Stimulated activated CD4-positive, alpha-beta T cell treated with anti-CD3 and anti-CD28 coated beads, Interleukin-15, amount 100 ng/mL, for 1 hour (primary cell): ENCODE measurements at places on chromosomes 4 and X.

DNA sequence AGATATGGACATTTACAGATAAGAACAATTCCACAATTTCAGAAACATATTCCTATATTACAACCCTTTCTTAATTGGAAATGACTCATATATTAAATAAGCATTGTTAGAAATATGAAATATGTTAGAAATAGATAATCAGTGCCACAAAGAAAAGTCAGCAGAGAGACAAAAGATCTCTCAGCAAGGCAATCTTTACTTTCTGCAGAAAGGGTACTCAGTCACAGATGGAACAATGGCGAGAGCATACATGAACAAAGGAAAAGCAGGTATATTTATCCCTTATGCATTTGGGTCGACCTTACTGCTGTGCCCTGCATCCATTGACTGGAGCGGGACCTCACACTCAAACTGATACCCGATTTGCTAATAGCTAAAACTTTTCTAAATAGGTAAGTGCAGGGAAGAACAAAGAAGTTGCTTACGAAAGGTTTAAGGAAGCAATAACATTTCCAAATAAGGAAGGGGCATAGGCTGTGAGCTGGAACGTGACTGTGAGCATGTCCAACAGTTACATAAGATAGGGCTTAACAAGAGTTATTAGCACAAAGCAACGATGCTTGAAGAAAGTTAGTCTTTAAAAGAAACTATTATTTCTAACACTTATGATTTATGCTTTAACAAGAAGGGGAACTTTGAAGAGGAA, 40.8 kb downstream of the MGARP start:
- no peak for DNase-seq

- no peak for DNase-seq
Observed at GRCh38 chr4:39228377-39228776, 46.0 kb downstream of the WDR19 start.

DNA sequence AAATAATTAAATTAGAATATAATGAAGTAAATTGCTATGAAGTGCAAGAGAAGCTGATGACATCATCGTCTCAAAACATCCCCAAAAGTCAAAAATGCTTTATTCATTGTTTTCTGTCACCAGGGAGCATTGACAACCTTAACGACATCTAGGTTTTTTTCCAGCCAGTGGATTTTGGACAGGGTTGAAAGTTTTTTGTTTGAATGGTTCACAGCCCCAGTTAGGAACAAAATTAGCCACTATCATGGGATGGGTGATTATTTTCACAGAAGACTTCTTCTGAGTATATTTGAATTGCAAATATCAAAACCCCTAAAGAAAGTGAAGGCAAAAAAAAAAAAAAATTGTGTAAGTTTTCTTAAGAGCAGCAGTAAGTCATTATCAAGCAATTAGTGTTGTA, 826.1 kb downstream of the STPG2 start:
- no peak for DNase-seq

GRCh38 chr4:119707336-119707735, 78.7 kb upstream of the PDE5A start:
- no peak for DNase-seq

DNA sequence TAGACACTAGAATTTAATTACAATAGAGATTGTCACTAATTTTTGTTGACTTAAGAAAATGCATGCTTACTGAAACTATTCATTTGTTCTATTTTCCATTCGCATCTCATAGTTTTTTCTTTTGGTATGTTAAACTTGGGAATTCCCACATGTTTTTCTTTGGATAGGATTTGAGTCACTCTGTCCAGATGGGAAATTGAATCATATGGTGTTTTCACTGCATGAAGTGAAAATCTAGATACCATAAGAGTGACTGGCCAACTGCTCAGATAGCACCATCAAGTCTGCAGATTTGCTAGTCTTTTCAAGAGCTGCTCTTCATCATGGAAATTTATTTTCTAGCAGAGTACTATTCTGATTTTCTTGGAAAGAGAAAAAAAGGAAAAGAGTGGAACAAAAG, 172.6 kb downstream of the FAM47B start:
- no peak for DNase-seq

- no peak for DNase-seq
Observed at GRCh38 chr4:75660491-75660890, 12.7 kb downstream of the G3BP2 start.

GRCh38 chrX:6383917-6384316, 151.0 kb downstream of the VCX3A start:
- DNase-seq: no peak

- no peak for DNase-seq
Observed at GRCh38 chr4:89723096-89723495, 113.9 kb downstream of the SNCA start.

DNA sequence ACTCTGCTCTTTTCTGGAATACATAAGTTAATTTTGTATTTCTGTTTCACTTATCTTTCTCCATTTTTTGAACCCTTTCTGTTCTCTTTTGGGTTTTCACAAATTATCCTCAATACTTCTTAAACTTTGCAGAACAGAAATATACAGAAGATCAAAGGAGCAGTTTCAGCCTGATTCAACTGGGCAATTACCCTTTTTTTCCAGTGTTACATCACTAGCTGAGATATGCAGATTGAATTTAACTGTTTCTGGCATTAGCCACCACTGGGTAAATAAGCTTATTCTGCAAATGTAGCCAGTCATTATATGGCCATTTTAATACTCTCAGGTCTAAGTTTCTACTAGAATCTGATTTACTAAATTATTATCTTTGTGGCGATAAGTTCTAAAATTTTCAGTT, 66.9 kb upstream of the GRID2 start:
- DNase-seq: no peak

GRCh38 chr4:125140966-125141495, 173.7 kb upstream of the FAT4 start:
- no peak for DNase-seq

GRCh38 chr4:40662962-40663604, 33.4 kb upstream of the RBM47 start:
- no peak for DNase-seq

DNA sequence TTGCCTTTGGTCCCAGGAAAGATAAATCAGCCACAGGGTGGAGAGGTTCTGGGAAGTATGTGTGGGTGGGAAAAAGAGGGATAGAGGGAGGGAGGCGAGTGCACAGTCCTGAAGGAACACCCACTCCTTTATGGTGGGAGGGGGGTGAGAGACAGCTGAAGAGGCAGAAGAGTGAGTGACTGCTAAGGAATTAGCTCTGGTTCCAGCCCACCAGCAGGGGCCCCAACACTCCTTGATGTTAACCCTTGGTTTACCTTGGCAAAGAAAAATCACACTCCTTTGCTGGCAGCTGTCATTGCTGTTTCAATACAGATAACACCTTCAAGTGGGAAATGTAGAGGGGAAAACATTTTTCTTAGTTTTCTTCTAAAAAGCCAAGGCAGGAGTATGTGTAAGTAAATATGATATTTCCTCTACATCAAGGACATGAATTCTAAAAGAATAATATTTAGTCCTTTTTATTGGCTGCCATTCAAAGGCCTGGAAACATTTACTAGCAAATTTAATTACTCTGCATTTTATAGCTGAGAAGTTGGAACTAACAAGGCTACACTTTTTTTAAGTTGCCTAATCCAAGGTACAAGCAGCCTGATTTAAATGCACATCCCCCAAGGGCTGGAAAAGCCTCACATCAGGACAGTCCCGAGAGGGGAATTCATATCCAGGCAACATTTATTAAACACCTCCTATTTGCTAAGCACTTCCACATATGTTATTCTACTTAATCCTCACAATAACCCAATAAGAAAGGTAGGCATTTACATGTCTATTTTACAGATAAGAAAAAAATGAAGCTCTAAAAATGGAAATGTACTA, 81.7 kb downstream of the HS6ST2 start:
- DNase-seq: no peak

DNA sequence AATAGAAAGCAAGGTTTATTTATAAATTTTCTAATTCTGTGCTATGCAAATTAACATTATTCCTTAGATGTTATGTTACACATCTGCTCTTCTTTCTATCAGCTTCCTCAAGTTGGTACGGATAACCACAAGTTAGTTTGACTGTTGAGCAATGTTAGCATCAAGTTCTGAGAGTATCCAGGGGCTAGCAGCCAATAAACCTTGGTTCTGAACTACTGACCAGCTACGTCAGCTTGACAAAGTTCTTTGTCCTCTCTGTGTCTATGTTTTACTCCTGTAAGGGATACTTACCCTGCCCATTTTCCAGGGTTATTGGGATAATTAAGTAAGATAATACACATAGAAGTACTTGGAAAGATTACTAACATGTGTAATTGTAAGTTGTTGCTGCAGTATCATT, 8.1 kb upstream of the TEX13A start:
- no peak for DNase-seq

GRCh38 chr4:26780539-26780938, 80.1 kb upstream of the STIM2 start:
- no peak for DNase-seq

DNA sequence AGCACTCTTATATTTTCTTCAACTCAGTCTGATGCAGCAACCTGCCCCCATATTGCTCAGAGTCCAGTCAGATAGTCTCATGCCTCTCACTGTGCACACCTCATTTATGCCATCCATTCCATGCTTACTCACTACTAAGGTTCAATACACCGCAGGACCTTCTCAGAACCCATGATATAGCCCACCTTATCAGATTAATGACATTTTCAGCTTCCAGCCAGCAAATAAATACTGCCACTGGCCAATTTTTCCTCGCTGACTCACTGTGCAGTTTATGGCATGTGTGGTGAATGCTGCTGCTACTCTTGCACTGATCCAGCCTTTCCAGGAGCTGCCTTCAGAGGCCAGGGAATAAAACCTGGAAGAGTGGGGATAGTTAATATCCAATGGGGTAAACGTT, 380.6 kb upstream of the SPOCK3 start:
- DNase-seq: no peak

DNA sequence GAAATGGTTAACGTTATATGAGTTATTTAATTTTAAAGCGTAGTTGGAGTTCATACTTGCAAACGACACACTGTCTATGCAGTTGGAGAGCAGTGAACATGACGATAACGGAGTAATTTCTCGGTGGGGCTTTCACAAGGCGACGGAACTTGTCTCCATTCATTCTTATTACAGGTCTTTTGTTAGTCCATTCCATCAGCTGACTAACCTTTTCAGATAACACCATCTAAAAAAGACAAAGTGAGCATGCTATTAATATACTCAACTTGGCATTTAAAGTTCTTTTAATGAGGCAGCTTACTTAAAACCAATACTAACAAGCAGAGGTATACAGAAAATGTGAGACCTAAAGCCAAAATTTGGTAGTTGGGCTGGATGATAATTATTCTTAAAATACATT, 19.9 kb downstream of the MAGT1 start:
- no peak for DNase-seq

DNA sequence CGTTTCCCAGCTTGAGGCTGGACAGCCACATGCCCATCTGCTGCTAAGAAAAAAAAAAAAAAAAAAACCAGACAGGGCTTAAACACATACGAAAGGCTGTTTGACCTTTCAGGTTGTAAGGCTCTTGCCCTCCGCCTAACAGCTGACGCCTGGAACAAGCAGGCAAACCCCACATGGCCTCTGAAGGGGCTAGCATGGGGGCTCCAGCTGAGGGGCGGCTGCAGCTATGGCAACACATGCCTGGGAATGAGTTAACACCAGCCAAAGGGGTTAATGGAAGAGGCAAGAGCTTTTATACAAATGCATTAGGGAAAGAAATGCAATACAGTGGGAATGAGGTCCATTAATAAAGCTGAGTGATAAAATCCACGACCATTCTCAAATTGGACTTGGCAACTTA, 183.6 kb downstream of the ENOX2 start:
- no peak for DNase-seq

DNA sequence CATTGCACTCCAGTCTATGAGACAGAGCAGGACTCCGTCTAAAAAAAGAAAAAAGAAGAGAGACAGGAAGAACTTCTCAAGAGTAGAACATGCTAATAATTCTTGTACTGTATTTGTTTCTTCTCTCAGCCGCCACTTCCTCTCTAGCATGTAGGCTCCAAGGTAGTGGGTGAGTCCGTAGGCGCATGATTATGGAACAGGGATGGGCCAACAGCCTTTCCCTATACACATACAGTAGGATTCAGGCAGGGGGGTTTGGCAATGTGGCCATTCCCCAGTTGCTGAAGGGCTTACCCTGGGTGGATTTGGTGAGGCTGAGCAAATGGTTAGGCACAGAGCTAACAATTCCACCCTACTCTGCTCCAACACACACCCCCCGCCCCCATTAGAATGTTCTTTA, 35.0 kb upstream of the APLN start:
- DNase-seq: no peak

- no peak for DNase-seq
Observed at GRCh38 chrX:320126-320783, 1.7 kb upstream of the GTPBP6 start.

GRCh38 chrX:100895365-100896075, 21.4 kb upstream of the NOX1 start:
- DNase-seq: no peak

GRCh38 chr4:67615119-67615518, 56.6 kb downstream of the STAP1 start:
- no peak for DNase-seq

DNA sequence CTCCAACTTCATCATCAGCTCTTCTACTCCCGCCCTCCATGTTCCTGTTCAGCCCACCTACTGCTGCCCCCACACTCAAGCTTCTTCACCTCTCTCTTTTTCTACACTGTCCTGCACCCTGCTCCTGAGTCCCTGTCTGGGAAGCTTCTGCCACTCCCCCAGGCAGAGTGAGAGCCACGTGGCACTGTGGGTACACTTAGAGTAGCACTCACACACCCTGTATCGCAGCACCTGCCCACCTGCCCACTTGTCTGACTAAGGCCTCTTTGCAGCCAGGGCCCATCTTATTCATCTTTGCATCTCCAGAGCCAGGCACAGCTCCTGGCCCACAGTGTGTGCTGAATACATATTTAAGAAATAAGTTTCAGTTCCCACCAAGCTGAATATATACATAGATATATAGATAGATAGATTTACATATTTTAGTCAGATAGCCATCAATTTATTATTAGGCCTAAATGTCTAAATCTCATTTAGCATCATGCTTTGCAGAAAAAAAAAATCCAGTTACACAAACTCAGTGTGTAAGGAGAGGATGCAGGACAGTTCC, 24.9 kb downstream of the CCDC149 start:
- no peak for DNase-seq

DNA sequence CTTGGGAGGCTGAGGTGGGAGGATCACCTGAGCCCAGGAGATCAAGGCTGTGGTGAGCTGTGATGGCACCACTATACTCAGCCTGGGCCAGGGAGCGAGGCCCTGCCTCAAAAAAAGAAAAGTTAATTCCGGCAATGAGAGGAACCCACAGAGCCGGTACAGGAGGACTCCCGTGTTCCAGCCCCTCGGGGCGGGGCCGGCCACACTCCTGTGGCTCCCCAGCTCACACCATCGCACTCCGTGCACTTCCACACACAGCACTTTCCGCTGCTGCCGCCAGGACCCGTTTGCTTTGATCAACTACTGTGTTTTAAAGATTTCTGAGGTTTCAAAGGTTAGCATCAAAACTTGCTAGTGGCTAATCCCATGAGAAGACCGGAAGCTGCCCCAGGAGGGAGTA, 171.7 kb downstream of the AFAP1 start:
- no peak for DNase-seq

- DNase-seq: no peak
Observed at GRCh38 chr4:155569960-155570515, 96.6 kb upstream of the GUCY1A1 start.

GRCh38 chr4:37471971-37472370, 214.2 kb downstream of the RELL1 start:
- DNase-seq: no peak
